ENCODE measurements at places on chromosomes 6 and 20.

DNA sequence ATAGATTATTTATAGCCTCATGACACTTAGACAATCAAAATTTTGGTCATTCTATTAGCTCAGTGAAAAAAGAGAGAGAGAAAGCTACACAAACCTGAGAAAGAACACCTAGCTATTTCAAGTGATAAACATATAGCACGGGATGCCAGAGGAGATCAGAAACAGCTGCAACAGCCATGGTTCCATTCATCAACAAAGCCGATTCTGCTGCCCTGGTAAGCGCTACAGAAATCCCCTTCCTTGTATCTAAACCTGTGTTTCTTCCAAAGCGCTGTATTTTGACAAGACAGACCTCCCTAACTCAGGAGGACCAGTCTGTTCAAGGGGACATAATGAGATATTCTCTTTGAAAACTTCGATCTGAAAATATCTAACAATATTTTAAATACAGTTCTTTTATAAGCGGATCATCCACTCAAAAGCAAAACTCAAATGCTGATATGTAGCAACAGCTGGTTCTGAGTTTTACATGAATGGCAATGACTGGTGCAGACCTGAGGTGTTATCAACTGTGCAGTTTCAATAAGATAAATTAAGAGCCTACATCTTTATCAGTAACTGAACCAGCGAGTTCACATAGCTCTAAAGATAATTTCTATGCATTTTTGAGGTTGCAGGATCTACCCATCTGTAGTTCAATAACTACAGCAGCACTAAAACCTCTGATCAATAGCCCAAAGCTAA lies 447.8 kb downstream of the FRK start:
- no peak for DNase-seq

- no peak for DNase-seq
Measured at GRCh38 chr20:32920066-32920465, 61.3 kb downstream of the EFCAB8 start.

DNA sequence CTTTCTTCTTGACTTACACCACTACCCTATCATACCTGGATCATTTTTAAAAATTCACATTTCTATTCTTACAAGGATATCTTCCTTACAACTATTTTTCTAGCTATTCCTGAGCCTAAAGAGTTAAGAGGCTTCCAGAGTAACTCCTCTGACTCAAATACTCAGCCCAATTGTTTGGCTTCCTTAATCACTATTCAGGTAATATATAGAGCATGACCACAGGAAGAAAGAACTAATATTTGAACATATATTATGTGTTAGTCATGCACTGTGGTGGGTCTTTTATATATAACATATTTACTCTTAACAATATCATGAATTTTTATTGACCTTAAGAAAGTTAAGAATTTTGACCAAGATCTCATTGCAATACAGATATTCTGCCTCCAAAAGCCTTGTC lies 42.0 kb upstream of the ID4 start:
- no peak for DNase-seq

- DNase-seq: no peak
Measured at GRCh38 chr6:74814440-74814839, 391.4 kb downstream of the COL12A1 start.

DNA sequence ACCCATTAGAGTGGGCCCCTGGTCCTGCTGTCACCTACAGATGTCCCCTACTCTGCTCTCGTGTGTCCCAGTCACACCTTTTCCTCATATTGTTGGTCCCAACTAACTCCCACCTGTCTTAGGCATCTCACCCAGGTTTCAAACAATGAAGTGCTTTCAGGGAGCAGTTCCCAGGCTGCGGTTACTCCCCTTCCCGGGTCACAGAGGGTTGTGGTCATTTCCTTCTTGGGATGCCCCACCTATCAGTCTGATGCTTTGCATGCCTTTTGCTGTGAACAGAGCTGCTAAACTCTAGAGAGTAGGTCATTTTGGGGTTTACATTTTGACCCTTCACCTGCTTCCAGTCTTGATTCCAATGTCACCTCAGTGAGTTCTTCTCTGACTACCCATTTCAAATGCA lies 181.6 kb downstream of the CDC5L start:
- DNase-seq: no peak

DNA sequence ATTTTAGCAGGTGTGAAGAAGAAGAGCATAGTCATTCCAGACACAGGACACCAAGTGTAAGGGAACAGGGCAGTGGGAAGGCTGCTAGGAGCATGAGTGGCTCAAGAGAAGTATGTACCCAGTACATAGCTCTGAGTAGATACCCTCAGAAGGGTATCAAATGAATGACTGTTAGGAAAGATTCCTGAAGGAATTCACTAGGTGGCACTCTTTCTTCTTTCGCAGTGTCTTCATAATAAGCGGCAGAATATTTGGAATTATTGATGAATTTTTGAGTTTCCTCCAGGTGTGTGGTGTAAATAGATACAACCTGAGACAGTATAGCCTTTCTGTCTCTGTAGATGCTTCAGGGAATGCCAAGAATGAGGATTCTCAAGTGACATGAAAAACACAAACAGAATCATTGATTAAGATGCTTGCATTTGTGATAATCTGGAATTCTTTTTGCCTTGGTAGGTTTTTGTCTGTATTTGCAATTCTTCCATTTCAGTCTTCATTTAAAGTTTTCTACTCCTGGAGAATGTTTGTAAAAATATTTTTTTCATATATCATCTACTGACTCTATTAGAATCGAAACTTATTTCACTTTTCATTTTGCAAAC lies 264.3 kb upstream of the RIMS1 start:
- peak; percentile 46 for DNase-seq

GRCh38 chr6:32609391-32609730 lies 19.7 kb upstream of the HLA-DRB1 start:
- DNase-seq: no peak
